Upper lobe of left lung (tissue), 6 donors: ENCODE measurements at places on chromosomes 1 and 21. TPM values are rescaled to one million over a fixed set of nuclear protein-coding genes. Genes with fewer than 3 reads are reported as not detected.

LRRC53 gene
- not detected for total RNA-seq

FCER1G gene
- total RNA-seq, result 233 TPM

ASAP3 gene
- total RNA-seq, result 39.7 TPM

ACTL8 gene
- not detected for total RNA-seq

DNA sequence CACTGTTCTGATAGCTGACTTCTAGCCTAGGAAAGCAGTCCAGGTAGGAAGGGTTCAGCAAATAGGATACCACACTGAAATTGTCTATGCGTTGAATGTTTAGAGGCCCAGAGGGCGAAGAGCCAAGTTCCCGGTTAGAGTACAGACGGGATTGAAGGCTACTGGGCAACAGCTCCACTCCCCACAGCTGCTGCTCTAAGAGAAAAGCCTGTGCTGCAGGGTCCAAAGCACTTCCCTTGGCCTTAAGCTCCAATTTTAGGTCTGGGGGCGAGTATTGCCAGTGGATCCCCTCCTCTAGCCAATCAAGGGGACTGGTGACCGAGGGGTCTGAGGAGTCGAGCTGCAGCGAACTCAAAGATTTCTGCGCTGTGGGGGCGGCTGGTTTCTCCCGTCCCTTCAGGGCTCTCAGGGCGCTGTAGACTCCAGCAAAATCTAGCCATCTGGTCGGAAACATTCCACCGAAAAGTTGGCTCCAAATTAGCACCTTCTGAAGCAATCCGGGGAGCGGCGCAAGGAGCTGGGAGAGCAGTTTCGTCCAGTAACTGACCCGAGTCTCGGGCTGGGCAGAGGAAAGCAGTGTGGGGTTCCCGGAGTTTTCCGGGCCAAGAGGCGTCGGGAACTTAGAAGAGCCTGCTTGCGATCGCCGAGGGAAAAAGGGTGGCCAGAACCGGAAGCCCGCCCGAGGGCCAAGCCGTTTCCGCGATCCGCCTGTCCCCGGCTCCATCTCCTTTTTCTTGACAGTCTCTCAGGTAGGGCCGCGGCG is 748 bp downstream of the PPP1R15B start:
- H3K27me3 ChIP-seq, result no peaks in the 10 kb centered on the region
- H3K36me3 ChIP-seq, result peaks cover 15% of the 10 kb centered on the region
- peak overlapping the region; percentile 97 for H3K27ac ChIP-seq
- DNase-seq, result peak; percentile 43
- H3K4me3 ChIP-seq, result peak overlapping the region; percentile 74

- no peak overlapping the region for H3K27ac ChIP-seq
- no peaks in the 10 kb centered on the region for H3K4me1 ChIP-seq
- no peak overlapping the region for H3K4me3 ChIP-seq
- peaks cover 40% of the 10 kb centered on the region for H3K36me3 ChIP-seq
- DNase-seq, result no peak
Measured at GRCh38 chr1:183926983-183927382, 110.5 kb downstream of the COLGALT2 start.

DNA sequence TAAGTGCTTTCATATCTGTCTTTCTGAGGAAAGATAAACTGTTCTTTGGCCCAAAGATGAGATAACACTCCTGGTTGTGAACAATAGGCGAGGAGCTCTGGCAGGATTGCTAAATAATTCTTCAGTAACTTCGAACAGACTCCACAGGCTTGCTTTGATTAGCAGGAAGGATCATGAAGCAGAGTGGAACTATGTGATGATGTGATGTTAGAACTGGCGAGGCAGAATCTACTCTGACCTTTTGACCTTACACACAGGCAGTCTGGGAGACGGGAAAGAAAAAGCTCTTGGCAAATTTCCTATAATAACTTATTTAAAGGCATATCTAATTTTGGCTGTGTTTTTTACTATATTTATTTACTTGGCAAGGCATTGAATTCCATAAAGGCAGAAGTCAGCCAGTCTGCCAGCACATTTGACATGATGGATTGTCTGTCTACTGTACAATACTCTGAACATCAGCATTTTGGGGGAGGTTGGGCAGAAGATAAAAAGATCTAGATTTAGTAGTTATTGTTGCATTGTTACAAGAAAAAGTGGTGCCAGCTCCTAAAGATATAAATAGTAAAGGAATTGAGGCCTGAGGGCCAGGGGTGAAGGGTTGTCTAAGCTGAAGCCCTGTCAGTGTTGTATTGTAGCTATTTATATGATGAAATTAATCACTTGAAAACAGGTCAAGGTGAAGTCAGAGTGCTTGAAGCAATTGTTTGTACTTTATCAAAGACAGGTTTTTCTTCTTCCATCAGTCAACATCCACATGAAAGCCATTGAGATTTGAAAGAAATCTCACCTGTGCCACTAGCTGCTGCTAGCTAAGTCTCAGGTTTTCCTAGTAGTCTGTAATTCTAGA is 708.8 kb downstream of the LTN1 start:
- H3K27ac ChIP-seq, result peak overlapping the region; percentile 27
- H3K36me3 ChIP-seq, result no peaks in the 10 kb centered on the region
- H3K4me1 ChIP-seq, result peaks cover 9% of the 10 kb centered on the region
- H3K27me3 ChIP-seq, result no peaks in the 10 kb centered on the region
- no peak for DNase-seq

DNA sequence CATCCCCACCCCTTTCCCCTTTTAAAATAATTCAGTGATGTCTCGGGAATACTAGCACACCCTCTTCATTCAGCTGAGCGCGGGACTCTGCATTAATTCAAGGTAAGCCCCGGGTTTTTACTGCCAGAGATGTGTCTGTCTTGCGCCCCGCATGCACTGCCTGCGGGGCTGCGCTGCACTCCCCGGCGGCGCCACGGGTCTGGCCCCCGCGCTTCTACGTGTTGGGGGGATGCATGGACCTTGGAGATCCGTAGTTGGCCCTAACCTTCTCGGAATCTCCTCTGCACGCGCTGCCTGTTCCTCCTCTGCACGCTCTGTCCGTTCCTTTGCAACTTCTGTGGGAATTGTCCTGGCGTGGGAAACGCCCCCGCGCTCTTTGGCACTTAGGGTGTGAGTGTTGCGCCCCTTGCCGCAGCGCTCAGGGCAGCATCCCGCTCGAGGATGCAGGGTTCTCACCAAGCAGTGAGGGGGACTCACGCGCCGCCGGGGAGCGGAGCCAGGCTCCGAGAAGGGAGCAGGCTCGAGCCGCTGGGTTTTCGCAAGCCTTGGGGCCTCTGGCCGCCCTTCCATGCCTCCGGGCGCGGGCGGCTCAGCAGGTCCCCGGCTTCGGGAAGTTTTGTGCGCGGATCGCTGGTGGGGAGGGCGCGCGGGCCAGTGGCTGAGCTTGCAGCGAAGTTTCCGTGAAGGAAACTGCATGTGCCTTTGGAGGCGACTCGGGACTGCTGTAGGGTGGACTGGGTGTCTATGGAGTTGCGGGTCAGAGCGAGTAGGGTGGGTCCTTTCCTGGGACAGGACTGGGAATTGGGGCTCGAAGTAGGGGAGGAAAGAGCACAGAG is 165.1 kb upstream of the CACNA1E start:
- no peaks in the 10 kb centered on the region for H3K36me3 ChIP-seq
- peak; percentile 78 for DNase-seq
- no peaks in the 10 kb centered on the region for H3K4me1 ChIP-seq
- no peaks in the 10 kb centered on the region for H3K27me3 ChIP-seq
- H3K4me3 ChIP-seq, result no peak overlapping the region
- H3K27ac ChIP-seq, result no peak overlapping the region

DNA sequence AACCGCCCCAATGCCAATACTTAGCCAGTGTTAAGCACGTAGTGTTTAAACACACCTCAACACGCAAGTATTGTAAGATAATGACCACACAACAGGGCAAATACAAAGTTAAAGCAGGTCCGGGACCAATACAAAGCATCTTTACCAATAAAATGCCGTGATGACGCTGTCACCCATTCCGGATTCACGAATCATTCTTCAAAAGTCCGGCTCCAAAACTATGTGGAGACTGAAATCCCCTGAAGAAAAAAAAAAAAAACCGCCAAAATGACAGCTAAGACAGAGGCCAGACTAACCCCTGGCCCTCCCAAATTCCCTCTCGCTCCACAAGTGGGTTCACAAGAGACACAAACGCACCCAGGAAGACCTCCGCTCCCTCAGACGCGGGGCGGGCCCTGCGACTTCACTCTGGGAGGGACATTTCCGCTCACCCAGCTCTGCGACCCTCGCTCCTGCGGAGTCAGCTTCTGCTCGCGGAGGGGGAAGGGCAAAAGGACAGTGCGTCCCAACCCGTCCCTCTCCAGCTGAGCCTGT is 625 bp upstream of the DARS2 start:
- peaks cover 29% of the 10 kb centered on the region for H3K4me1 ChIP-seq
- H3K27me3 ChIP-seq, result no peaks in the 10 kb centered on the region
- peak overlapping the region; percentile 94 for H3K27ac ChIP-seq
- H3K4me3 ChIP-seq, result peak overlapping the region; percentile 70
- no peak for DNase-seq
- no peaks in the 10 kb centered on the region for H3K36me3 ChIP-seq

DNA sequence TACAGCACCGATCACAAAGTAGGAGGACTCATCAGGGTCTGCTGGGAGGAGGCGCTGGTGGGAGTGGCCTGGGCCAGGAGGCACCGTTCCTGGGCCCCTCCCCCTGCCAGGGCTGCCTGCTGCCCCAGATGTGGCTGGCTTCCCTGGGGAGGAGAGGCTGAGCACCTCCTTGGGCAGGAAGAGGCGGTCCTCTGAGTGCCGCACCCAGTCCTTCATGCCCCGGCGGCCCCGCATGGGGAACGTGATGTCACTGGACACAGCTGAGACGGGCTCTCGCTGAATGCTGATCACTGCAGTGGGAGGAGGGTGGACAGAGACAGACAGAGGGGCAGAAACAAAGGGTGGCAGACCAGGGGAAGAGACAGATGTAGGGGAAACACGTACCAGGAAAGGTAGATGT is 24.8 kb downstream of the ADGRB2 start:
- peak; percentile 36 for DNase-seq
- no peak overlapping the region for H3K4me3 ChIP-seq
- no peak overlapping the region for H3K27ac ChIP-seq
- H3K36me3 ChIP-seq, result no peaks in the 10 kb centered on the region

DNA sequence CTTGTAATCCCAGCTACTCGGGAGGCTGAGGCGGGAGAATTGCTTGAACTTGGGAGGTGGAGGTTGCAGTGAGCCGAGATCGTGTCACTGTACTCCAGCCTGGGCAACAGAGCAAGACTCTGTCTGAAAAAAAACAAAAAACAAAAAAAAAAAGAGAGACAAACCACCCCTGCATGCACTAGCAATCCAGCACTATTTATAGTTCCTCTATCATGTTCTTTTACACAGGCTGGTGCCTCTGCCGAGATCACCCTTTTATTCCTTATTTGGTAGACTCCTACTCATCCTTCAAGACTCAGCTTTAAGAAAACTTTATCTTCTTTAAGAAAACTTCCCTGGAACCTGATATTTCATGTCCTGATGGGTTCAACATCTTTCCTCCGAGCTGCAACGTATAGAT is 10.8 kb downstream of the FMO5 start:
- H3K27me3 ChIP-seq, result no peaks in the 10 kb centered on the region
- peaks cover 4% of the 10 kb centered on the region for H3K4me1 ChIP-seq
- no peak overlapping the region for H3K4me3 ChIP-seq
- no peak overlapping the region for H3K27ac ChIP-seq
- no peaks in the 10 kb centered on the region for H3K36me3 ChIP-seq

DNA sequence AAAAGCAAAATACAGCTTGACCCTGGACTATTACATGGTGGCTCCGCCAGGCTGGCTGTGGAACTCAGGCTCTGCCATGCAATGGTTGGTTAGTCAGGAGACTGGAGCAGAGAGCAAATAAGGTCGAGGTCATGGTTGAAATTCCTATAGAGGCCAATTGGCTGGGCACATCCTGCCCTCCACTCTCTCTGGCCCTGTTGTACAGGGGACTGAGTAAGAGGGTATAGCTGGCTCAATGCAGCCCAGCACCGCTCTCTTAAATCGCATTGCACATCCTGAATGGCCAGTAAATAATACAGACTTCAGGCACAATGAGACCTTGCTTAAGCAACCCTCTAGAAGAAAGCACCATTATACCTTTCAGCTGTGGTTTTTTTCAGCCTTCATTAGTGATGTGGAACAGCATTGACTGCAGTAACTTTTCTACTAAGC is 59.3 kb upstream of the PPP2R5A start:
- no peak for DNase-seq
- no peaks in the 10 kb centered on the region for H3K27me3 ChIP-seq
- H3K4me3 ChIP-seq, result no peak overlapping the region
- H3K36me3 ChIP-seq, result no peaks in the 10 kb centered on the region

DNA sequence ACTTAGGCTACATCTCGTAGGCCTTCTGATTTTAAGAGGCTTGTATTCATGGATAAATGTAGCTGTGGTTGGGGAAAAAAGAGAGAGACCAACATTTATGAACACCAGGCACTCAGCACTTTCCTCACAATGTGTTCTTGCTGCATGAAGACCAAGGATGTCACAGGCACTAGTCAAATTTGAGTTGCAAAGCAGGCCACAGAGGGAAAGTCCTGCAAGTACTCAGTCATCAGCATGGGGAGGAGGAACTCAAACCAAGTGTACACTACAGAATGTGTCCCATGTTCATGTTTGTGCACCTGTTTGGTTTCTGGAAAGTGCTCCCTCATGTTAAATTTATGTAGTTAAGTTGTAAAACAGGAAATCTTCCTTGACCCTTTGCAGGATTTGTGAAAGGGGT is 8.7 kb upstream of the MAP3K7CL start:
- H3K4me3 ChIP-seq, result no peak overlapping the region
- H3K4me1 ChIP-seq, result no peaks in the 10 kb centered on the region
- H3K27me3 ChIP-seq, result no peaks in the 10 kb centered on the region
- no peaks in the 10 kb centered on the region for H3K36me3 ChIP-seq
